Thyroid gland (tissue), 4 donors: ENCODE measurements at places on chromosomes 12 and 14. TPM values are rescaled to one million over a fixed set of nuclear protein-coding genes. Genes with fewer than 3 reads are reported as not detected.

The ARHGEF25 gene
- total RNA-seq, result 3.3 TPM

The IL31 gene
- total RNA-seq, result not detected

The GZMB gene
- total RNA-seq, result not detected

The HOXC12 gene
- not detected for total RNA-seq

DNA sequence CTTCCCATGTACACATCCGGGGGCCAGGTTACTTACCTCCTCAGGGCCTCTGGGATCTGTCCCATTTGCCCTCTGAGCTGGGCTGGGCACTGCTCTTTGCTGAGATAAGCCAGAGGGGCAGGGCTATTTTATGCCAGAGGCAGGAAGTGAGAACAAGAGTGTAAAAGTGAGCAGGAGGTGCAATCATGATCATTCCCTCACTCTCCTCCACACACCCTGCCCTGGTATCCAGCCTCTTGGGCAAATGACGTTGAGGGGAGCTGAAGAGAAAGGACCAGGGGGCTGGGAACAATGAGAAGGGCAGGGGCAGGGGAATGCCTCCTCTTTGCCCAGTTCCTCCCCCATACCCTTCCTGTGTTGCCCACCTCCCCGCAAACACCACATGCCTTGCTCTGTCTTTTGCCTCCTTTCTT lies 4.2 kb downstream of the LPAR5 start:
- no peak for DNase-seq
- H3K27ac ChIP-seq, result no peak overlapping the region
- H3K4me3 ChIP-seq, result no peak overlapping the region

DNA sequence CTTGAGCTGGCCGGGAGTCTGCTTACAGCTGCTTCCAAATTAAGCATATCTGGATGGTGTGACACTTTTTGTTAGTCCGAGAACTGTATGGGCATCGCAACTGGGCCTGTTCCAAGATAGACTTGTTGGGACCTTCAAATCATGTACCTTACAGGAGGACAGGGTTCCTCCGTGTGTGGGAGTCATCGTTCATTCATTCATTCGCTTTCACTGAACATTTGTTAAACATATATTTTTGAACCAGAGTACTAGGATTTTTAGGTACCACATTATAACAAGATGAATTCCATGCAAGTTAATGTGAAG lies 387 bp upstream of the IPO8 start:
- no peak for DNase-seq
- no peaks in the 10 kb centered on the region for H3K27me3 ChIP-seq
- peak overlapping the region; percentile 85 for H3K27ac ChIP-seq

DNA sequence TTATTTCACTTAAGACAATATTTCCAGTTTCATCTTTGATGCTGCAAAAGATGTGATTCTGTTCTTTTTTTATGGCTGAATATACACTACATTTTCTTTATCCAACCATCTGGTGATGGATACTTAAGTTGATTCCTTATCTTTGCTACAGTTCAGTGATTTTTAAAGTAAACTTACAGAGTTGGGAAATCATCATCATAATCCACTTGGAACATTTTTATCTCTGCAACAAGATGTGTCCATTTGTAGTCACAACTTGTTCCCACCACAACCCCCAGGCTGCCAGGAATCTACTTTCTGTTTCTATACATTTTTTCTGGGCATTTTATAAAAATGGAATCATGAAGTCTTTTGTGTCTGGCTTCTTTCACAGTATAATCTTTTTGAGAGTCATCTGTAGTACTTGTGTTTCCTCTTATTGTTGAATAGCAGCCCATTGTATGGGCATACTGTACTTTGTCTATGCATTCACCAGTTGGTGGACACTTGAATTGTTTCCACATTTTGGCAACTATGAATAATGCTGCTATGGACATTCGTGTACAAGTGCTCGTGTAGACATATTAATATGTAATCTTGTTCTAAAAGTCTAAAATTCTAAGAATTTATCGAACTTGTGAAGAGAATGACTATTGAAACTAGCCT lies 212.5 kb upstream of the DDHD1 start:
- H3K36me3 ChIP-seq, result no peaks in the 10 kb centered on the region
- no peaks in the 10 kb centered on the region for H3K27me3 ChIP-seq
- H3K4me3 ChIP-seq, result no peak overlapping the region
- H3K4me1 ChIP-seq, result peaks cover 24% of the 10 kb centered on the region
- no peak for DNase-seq
- no peak overlapping the region for H3K27ac ChIP-seq

- no peak overlapping the region for H3K4me3 ChIP-seq
- H3K4me1 ChIP-seq, result peaks cover 17% of the 10 kb centered on the region
- peak overlapping the region; percentile 67 for H3K27ac ChIP-seq
- H3K36me3 ChIP-seq, result no peaks in the 10 kb centered on the region
- H3K27me3 ChIP-seq, result no peaks in the 10 kb centered on the region
Measured at GRCh38 chr12:64180951-64181350, 41.1 kb downstream of the KICS2 start.

- no peaks in the 10 kb centered on the region for H3K36me3 ChIP-seq
- H3K27me3 ChIP-seq, result no peaks in the 10 kb centered on the region
- H3K4me3 ChIP-seq, result no peak overlapping the region
- no peak overlapping the region for H3K27ac ChIP-seq
- DNase-seq, result no peak
Measured at GRCh38 chr12:96720363-96720705, 186.7 kb upstream of the NEDD1 start.

- no peak overlapping the region for H3K4me3 ChIP-seq
- H3K4me1 ChIP-seq, result no peaks in the 10 kb centered on the region
- H3K27ac ChIP-seq, result no peak overlapping the region
- DNase-seq, result no peak
- no peaks in the 10 kb centered on the region for H3K36me3 ChIP-seq
Measured at GRCh38 chr12:123928897-123929296, 43.7 kb downstream of the CCDC92 start.

- peaks cover 7% of the 10 kb centered on the region for H3K4me1 ChIP-seq
- no peak overlapping the region for H3K4me3 ChIP-seq
- peaks cover 42% of the 10 kb centered on the region for H3K36me3 ChIP-seq
- DNase-seq, result no peak
- no peak overlapping the region for H3K27ac ChIP-seq
- no peaks in the 10 kb centered on the region for H3K27me3 ChIP-seq
Measured at GRCh38 chr14:74504412-74504811, 10.8 kb downstream of the ISCA2 start.
